ENCODE measurements at places on chromosomes 5 and 9. TPM values are rescaled to one million over a fixed set of nuclear protein-coding genes. Genes with fewer than 3 reads are reported as not detected.

GRCh38 chr9:97938081-97938644 lies at the start of gene HEMGN:
Gene HEMGN (minus strand): TSS chr9:97938172. CDS start chr9:97938136, 36 bp downstream.
- no peaks in the 10 kb centered on the region for H3K4me1 ChIP-seq
- no peak within 1 kb of the TSS for H3K27ac ChIP-seq
- H3K4me3 ChIP-seq = no peak within 1 kb of the TSS
- H3K36me3 ChIP-seq = no peaks in the 10 kb centered on the region
- no peak for DNase-seq
- H3K27me3 ChIP-seq = peaks cover 24% of the 10 kb centered on the region

GRCh38 chr5:98031496-98031895 lies 742.0 kb upstream of the RGMB start:
- DNase-seq = no peak
- no peaks in the 10 kb centered on the region for H3K36me3 ChIP-seq
- H3K27me3 ChIP-seq = no peaks in the 10 kb centered on the region
- H3K4me1 ChIP-seq = no peaks in the 10 kb centered on the region
- H3K27ac ChIP-seq = no peak overlapping the region

DNA sequence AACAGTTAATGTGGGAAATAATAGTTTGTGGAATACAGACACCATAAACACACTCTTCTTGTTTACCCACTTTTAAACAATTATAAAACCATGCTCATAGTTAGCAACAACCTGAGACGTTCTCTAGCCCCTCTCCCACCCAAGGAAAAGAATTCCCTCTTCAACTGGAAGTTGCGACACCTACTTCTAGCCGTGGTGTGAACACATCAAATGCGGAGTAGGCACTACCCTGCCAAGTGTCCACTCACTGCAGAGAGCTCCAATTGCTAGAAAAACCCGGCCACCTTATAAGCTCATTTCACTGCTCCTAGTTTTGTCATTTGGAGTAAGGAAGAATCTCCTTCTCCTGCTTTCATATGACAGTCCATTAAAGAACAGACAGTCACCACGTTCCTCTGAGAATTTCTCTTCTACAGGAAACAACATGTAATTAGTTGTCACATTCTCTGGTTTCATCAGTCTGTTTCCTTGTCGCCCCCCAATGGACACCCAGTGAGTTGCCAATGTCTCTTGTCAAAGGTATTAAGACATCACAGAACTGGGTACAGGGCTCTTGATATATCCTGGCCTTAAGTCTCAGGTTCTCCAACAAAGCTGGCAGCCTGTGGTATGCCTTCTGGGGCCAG lies 47.3 kb downstream of the PRLR start:
- no peaks in the 10 kb centered on the region for H3K36me3 ChIP-seq
- H3K4me3 ChIP-seq = no peak overlapping the region

DNA sequence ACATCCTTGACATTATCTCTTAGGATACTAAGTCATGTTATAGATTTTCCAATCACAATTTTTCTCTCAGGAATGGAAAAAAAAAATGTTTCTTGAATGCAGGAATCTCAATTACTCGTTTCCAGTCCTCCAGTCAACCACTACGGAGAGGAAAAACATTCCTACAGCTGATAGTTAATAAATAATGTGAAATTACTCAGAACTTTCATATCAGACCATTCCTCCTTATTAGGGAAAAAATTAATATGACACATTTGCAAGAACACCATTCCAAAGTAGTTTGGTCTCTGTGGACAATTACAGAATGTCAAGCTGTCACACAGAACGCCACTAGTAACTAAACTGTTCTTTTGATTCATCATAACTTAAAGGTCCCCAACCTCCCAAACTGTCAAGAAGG lies 31.5 kb downstream of the MED27 start:
- peaks cover 14% of the 10 kb centered on the region for H3K4me1 ChIP-seq
- H3K27me3 ChIP-seq = no peaks in the 10 kb centered on the region
- no peaks in the 10 kb centered on the region for H3K36me3 ChIP-seq
- DNase-seq = no peak
- H3K27ac ChIP-seq = no peak overlapping the region

DNA sequence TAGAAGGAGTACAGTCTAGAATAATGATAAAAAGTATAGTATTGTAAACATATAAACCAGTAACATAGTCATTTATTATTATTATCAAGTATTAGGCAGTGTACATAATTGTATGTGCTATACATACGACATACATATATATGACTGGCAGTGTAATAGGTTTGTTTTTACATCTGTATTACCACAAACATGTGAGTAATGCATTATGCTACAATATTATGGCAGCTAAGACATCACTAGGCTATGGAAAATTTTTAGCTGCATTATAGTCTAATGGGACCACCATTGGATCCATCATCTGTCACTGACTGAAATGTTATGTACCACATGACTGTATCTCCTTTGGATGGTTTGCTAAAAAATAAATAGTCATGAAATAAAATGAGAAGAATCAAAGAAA lies 530.0 kb downstream of the PRR16 start:
- H3K36me3 ChIP-seq = no peaks in the 10 kb centered on the region
- H3K4me1 ChIP-seq = no peaks in the 10 kb centered on the region
- DNase-seq = no peak

DNA sequence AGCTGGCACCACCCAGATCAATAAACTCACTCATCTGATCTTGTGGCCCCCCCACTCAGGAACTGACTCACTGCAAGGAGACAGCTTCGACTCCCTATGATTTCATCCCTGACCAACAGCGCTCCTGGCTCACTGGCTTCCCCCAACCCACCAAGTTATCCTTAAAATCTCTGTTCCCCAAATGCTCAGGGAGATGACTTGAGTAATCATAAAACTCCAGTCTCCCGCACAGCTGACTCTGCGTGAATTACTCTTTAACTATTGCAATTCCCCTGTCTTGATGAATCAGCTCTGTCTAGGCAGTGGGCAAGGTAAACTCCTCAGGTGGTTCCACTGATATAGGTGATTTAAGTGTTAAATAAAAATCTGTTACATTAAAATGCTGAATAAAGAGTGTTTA lies 1.9 kb upstream of the TRIM32 start:
- no peak overlapping the region for H3K4me3 ChIP-seq
- DNase-seq = no peak
- H3K36me3 ChIP-seq = no peaks in the 10 kb centered on the region
- peaks cover 14% of the 10 kb centered on the region for H3K4me1 ChIP-seq

- DNase-seq = peak; percentile 68
- H3K27ac ChIP-seq = peak overlapping the region; percentile 70
- H3K4me3 ChIP-seq = no peak overlapping the region
- H3K27me3 ChIP-seq = no peaks in the 10 kb centered on the region
Observed at GRCh38 chr9:133558191-133559126, 24.0 kb downstream of the ADAMTSL2 start.

GRCh38 chr9:7117676-7118561 lies 360.1 kb downstream of the KDM4C start:
- peaks cover 5% of the 10 kb centered on the region for H3K36me3 ChIP-seq
- H3K27ac ChIP-seq = no peak overlapping the region
- no peaks in the 10 kb centered on the region for H3K27me3 ChIP-seq

DNA sequence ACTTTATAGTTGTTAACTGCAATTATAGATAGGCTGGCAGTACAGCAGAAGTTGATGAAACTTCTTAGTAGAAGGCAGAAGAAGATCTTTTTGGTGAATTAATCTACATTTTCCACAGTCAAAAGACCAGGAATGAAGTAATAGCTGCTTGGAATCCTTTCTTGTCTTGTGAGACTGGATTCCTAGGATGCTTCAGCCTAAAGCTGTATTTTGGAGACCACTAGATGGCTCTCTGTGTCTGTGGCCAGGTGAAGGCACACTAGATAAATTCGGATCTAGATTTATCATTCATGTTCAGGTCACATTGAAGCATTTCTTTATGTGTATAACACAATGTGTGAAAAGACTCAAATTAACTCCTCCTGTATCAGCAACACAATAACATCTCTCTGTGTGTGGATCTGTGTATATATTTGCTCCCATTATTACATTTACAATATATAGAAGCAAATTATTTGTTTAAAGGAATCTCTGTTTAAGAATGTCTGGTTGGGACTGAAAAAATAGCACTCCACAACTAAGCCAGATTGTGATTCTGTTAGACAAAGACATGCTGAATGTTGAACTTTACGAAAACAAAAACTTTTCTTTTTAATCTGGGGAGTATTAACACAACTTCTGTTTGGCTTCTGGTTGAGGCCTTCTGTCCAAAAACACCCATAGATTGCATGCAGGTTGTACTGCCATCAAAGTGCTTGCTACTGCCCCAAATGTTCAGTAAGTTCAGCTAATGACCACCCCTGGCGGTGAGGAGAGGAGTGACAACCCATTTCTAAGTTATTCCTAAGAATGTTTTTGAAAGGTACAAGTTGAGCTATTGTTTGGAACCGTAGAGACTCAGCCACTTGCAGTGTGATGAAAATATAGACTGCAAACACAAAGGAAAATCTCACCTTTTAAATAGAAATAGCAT lies 10.6 kb downstream of the GRIN3A start:
- no peaks in the 10 kb centered on the region for H3K4me1 ChIP-seq
- no peak overlapping the region for H3K4me3 ChIP-seq
- no peak overlapping the region for H3K27ac ChIP-seq
- H3K27me3 ChIP-seq = peaks cover 4% of the 10 kb centered on the region
- H3K36me3 ChIP-seq = no peaks in the 10 kb centered on the region
- DNase-seq = no peak

GRCh38 chr9:113380869-113381378 lies 4.1 kb upstream of the HDHD3 start:
- H3K4me3 ChIP-seq = no peak overlapping the region
- H3K36me3 ChIP-seq = no peaks in the 10 kb centered on the region
- H3K4me1 ChIP-seq = peaks cover 5% of the 10 kb centered on the region
- no peak overlapping the region for H3K27ac ChIP-seq

DNA sequence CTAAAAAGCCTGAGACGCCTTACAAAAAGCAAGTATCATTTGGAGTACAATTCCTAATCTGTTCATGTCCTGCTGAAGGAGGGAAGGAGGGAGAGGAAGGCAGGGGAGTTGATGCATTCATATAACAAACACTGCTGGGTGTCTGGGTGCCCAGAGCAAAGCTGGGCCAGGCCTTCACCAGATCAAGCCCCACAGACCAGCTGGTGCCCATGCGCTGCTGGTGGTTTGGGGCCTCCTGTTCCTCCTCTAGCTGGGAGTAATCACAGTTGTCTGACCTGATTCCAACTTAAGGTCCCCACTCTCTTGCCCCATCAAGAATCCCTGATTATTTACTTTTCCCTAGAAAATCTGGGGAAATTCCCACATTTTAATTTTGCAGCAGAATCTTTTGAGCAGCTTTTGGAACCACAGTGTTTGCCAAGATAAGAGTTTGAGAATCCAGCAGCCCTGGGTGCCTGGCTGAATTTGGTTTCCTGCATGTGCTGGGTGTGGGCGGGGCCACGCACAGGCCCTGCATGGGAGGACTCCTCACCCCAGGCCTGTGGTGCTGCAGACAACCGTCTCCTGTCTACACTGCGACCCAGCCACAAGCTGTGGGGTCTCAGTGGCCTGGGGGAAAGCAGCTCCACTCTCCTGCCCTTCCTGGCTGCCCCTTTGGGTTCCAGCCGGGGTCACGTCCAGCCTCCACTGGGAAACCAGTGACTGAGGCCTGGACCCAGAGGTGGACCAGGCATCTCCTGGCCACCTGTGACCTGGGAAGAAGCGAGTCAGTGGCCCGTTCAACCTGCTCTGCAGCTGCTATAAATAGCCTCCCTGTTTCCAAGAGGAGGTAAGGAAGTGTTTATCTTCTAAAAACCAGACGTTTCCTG lies 47.5 kb downstream of the NEURL1B start:
- H3K4me3 ChIP-seq = no peak overlapping the region
- peaks cover 66% of the 10 kb centered on the region for H3K36me3 ChIP-seq
- H3K27ac ChIP-seq = peak overlapping the region; percentile 74
- peaks cover 84% of the 10 kb centered on the region for H3K4me1 ChIP-seq

- no peak overlapping the region for H3K4me3 ChIP-seq
- H3K27ac ChIP-seq = no peak overlapping the region
- H3K27me3 ChIP-seq = no peaks in the 10 kb centered on the region
- no peak for DNase-seq
Observed at GRCh38 chr5:133147815-133148567, 96.2 kb downstream of the HSPA4 start.

DNA sequence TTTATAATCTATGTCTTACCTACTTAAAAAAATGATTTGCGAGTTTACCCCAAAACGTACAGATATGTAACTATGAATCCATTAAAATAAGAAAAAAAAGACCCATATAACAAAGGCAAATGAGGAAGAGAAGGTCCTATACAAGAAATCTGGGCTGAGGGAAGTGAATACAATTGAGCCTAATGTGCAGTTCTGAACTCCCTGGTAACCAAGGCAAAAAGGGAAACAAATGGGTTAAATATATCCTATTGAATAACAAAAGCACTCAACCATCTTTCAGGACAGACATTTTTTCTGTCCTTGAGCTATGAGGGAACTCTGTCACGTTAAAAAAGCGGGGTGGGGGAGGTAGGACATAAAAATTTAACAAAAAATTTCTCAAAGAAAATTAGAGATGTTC lies 78.6 kb downstream of the PTPN3 start:
- H3K27me3 ChIP-seq = no peaks in the 10 kb centered on the region
- H3K27ac ChIP-seq = peak overlapping the region; percentile 79
- H3K36me3 ChIP-seq = no peaks in the 10 kb centered on the region
- H3K4me3 ChIP-seq = peak overlapping the region; percentile 32
- H3K4me1 ChIP-seq = peaks cover 36% of the 10 kb centered on the region

DNA sequence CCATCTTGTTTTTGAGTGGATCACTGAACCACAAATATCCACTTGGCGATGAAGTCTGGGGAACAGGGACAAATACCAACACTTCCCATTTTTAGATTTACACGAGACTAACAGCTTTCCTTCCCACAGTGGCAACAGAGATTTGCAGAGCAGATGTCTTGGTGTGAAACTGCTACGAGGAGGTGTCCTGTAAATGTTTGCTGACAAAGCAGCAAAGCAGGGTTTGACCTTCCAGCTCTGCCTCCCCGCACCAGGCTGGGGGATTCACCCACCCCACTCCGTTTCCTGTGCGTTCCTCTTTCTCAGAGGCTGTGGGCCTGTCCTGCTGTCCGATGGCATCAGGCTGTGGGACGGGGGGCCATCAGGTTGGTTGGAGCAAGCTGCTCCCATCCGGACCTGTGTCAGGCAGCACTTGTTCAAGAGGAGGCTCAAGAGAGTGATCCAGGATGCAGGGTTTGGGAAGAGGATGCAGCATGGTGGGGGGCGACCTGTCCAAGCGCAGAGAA lies 693 bp upstream of the RGS3 start:
- H3K4me1 ChIP-seq = peaks cover 12% of the 10 kb centered on the region
- no peaks in the 10 kb centered on the region for H3K36me3 ChIP-seq
- no peak overlapping the region for H3K4me3 ChIP-seq
- no peak overlapping the region for H3K27ac ChIP-seq
- H3K27me3 ChIP-seq = no peaks in the 10 kb centered on the region

- no peaks in the 10 kb centered on the region for H3K27me3 ChIP-seq
- DNase-seq = no peak
- peaks cover 29% of the 10 kb centered on the region for H3K4me1 ChIP-seq
- H3K4me3 ChIP-seq = no peak overlapping the region
- no peaks in the 10 kb centered on the region for H3K36me3 ChIP-seq
Observed at GRCh38 chr5:54357408-54358058, 47.2 kb upstream of the ARL15 start.

- peaks cover 98% of the 10 kb centered on the region for H3K36me3 ChIP-seq
- H3K27me3 ChIP-seq = no peaks in the 10 kb centered on the region
- H3K4me1 ChIP-seq = peaks cover 6% of the 10 kb centered on the region
- H3K27ac ChIP-seq = peak overlapping the region; percentile 70
- no peak overlapping the region for H3K4me3 ChIP-seq
Observed at GRCh38 chr9:92716557-92716956, 46.6 kb upstream of the IPPK start.

GRCh38 chr9:19018201-19018600 lies 14.8 kb downstream of the SAXO1 start:
- H3K4me1 ChIP-seq = peaks cover 1% of the 10 kb centered on the region
- no peak for DNase-seq
- H3K4me3 ChIP-seq = no peak overlapping the region

Gene IL9
- total RNA-seq = not detected

Gene DND1
- total RNA-seq = 0.20 TPM

Gene PCDHGA2
- total RNA-seq = 13.8 TPM

Gene AQP7
- total RNA-seq = 163 TPM

Data from heart right ventricle (tissue), 16 donors.